ENCODE measurements at places on chromosomes 12 and 14.

GRCh38 chr14:41549821-41550607 is 56.7 kb upstream of the LRFN5 start:
- no peak for DNase-seq

DNA sequence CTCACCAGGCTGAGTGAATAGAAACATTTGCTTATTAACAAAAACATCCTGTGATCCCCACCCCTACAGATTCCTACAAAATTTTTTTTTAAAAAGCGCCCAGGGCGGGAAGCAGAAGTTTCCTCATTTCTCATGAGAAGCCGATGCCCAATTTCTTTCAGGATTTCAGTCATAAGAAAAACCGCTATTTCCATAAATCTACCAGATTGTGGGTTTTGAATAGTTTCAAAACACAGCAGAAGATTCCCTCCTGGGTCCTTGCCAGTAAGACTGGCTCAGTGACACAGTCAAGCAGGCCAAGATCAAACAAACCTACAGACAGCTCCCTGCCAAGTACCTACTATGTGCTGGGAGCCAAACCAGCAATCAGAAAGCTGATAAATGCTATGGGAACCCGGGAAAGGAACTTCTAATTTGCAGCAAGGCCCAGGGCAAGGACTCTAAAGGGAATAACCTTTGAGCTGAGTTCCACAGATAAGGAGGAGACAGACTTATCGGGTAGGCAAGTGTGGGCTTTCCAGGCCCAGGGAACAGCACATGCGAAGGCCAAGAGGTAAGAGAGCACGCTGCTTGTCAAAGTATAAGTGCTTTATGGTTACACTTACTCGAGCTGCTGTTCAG is 68.7 kb downstream of the CCDC88C start:
- no peak for DNase-seq

DNA sequence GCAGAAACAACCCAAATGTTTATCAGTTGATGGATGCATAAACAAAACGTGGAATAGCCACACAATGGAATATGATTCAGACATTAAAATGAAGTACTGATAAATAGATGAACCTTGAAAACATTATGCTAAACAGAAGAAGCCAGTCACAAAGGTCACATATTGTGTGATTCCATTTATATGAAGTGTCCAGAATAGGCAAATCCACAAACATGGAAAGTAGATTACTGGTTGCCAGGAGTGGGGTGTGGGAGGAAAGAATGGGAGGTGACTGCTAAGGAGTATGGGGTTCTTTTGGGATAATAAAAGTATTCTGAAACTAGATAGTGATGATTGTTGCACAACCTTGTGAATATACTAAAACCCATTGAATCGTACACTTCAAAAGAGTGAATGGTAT is 1.3 kb upstream of the HSD17B6 start:
- DNase-seq = no peak

DNA sequence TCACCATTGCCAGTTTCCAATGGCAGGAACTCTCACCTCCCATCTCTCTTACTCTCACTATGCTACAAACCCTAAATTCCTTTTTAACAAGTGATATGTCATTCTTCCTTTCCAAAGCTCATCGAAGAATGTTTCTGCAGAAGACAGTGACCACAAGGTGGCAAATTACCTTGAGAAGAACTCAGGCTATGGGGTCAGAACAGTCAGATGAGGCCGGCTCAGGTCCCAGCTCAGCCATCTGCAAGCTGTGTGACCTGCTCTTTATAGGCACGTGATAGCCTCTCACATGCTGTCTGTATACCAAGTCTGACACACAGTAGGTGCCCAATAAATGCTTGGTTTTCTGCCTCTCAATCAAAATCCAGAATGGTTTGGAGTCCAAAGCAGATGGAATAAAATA is 80.7 kb downstream of the FOXN3 start:
- DNase-seq = no peak

GRCh38 chr12:71312768-71313403 is 126.7 kb upstream of the LGR5 start:
- DNase-seq = no peak

DNA sequence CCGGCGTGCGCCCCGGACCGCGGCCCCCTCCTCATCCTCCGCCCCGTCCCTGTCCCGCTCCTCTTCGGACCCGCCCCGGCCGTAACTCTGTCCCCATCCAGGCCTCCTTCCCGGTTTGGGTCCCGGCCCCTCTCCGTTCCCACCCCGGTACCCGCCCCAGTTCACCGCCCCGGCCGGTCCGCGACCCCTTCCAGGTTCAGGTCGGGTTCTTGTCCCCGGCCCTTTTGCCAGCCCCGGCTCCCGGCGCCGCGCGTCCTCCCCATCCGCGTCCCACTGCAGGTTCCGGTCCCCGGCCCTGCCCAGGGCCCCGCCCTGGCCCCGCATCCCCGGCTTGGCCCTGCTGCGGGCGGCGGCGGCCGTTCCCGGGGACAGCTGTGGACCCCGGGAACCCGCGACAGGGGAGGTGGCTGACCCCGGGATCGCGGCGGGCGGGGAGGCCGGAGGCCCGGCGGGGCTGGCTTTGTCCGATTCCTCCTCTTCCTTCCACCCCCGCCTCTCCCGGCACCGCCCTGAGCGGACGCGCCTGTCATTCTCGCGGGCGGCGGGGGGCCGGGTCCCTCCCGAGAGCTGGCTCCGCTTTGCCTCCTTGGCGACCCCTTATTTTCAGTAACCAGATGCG is 601 bp downstream of the KLC1 start:
- DNase-seq = no peak

DNA sequence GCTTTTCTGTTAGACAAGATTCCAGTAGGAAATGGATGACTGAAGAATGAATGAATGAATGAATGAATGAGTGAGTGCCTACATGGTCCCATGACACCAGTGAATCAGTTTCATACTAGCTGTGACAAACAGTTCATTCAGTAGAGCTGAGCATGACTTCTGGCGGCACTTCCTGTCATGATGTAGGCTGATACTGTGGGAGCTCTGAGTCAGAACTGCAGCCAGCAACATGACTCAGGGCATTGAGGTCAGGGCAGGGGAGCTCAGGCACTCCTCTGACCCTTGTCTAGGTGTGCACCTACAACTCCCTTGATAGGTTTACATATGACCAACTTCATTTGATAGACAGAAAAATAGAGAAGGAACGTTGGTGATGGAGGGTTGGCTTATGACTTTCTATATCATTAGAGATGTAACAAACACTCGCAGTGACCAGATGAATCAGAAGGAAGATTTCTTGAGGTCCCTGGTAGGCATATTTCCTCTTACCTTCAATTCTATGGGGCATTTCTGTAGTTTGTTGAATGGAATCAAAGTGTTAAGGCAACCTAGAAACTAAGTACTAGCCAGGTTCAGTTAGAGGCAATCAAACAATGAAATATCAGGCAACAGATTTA is 139.3 kb upstream of the ARHGAP5 start:
- no peak for DNase-seq

DNA sequence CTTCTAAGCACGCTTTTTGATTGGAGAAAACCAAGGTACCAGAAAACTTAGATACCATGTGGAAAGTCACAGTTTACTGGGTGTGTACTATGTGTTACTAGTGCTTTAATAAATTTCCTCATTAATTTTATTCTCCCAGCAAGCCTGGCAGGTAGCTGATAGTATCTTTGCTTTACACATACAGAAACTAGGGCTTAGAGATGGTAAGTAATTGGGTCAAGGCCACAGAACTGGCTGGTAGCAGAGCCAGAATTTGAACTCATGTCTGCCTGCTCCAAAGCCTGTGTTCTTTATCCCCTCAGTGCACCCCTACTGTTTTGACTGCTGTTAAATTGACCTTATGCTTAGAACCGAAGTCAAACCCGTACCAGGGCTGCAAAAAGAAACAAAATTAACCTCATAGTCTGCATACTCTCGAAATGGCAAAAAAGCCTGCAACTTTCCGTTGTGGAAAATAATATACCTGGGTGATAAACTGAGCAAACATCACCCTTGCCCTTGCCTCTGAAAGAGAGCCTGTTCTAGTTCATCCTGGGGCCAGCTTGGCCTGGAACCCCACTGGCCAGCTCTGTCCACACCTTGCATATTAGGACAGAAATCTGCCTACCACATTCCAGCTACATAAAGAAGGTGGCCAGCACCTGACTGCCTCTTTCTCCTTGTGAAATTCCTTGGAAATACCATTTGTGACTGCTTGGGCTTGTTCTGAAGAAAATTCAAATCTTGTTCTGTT is 118.9 kb downstream of the ETV6 start:
- no peak for DNase-seq

- no peak for DNase-seq
Measured at GRCh38 chr12:124867401-124867930, 3.8 kb upstream of the SCARB1 start.

Measured in esophagus squamous epithelium (tissue), 5 donors.